NCI-H187 treated with DMSO at 0.1 percent for 48 hours (cell line): ENCODE measurements at places on chromosomes 7 and 10.

GRCh38 chr10:94428766-94429707, 26.7 kb downstream of the TBC1D12 start:
- no peak for DNase-seq

DNA sequence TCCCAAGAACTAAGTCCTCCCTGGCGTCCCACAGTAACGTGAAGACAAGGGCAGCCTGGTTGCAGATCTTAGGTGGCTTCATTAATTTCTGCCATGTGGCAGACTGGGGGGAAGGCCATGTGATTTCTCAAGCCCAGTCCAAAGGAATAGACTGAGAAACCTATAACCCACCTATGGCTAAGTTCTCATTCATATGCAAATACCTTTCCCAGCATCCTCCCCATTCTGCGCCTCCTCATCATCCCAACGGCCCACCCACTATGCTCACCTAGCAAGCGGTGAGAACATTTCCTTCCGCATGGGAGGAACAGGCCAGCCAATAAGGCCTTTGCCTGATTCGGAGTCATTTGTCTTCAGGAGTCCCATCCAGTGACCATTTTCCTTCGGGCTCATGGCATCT, 8.2 kb upstream of the CLEC2L start:
- DNase-seq: no peak

DNA sequence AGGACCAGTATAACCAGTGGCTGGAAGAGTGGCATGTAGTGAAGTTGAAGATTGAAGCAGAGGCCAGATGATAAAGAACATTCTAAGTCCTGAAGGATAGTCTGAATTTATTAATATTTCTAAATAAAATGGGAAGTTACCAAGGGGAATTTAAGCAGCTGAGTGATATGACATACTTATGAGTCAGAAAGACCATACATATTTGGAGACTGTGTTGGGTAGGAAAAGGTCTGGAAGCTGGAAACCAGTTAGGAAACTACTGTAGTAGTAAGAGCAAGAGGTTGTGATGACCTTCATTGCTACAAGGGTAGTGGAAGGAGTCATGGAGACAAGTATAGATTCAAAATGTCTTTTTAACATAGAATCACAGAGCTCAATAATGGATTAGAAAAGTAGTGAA, 752.3 kb downstream of the SUGCT start:
- DNase-seq: no peak

DNA sequence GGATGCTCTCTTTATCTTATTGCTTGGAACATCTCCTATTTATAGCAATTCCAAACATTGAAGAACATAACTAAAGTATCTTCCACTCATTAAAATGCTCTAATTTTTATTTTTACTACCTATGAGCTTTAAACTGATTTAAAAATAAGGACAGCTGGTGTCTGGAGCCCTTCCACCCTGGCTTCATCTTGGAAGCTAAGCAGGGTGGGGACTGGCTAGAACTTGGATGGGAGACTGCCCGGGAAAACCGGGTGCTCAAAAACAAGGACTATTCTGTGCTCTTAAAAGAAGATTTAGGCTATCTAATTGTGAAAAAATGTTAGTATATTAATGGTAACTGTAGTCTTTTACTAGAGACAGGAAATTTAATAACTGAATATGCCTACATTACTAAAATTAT, 69.2 kb downstream of the ARMC3 start:
- no peak for DNase-seq

DNA sequence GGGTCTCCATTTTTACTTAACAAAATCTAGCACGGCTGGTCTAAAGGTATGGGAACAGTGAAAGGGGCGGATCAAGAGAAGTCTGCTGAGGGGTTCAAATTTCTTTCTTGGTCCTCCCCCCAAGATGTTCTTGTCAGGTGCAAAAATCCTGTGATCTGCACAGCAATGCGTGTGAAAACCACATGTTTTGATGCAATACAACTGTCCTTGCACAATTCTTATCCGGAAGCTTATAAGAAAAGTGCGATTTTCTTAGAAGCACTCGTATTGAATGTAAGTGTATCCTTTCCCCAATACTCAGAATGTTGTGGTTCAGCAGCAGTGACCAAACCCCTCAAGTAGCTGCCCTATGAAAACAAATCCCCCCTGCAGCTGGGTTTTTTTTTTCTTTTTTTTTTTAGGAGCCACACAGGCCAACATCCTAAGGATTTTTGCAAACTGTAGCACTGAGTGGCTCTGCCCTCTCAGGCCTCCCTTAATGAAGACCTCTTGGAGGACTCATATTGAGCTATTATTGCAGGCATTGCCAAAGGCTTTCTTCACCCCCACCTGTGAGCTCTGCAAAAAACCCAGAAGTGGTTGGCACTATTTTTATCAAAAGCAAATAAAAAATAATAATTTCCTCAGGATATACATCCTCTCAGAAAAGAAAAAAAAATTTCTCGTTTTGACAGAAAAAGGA, 151.9 kb upstream of the ITGB1 start:
- DNase-seq: no peak

DNA sequence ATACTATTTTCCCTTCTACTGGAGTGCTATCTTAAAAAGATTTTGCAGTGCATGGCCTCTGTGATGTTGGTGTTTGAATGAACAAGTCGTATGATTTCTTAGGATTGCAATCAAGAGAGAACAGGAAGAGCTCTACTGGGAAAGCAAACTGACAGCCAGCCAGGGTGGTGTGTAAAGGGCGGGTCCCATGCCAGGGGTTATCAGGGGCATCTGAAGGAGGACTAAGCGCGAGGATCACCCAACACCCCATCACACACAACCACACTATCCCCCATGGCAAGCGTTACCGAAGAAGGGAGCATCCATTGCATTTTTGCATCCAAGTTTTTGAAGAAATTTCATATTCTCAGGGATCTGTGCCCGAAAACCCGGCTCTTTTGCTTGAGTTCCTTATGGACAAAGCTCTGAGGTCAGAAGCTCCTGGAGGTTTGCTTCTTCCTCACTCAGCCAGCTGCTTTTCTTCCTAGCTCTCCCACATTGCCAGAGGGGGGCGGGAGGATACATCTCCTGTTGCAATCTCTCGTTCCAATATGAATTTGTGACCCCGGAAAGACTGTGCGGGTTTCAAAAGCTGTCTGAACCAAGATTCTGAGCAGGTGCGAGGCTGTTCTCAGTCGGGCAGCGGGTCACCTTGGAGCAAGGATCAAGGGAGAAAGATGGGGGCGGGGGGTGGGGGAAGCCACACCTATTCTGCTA, 5.2 kb downstream of the NEUROD6 start:
- no peak for DNase-seq

- no peak for DNase-seq
These were observed 111.5 kb upstream of the RAB18 start for GRCh38 chr10:27392606-27393005.
